Fibroblast of pulmonary artery (primary cell): ENCODE measurements at places on chromosomes 12 and 14.

DNA sequence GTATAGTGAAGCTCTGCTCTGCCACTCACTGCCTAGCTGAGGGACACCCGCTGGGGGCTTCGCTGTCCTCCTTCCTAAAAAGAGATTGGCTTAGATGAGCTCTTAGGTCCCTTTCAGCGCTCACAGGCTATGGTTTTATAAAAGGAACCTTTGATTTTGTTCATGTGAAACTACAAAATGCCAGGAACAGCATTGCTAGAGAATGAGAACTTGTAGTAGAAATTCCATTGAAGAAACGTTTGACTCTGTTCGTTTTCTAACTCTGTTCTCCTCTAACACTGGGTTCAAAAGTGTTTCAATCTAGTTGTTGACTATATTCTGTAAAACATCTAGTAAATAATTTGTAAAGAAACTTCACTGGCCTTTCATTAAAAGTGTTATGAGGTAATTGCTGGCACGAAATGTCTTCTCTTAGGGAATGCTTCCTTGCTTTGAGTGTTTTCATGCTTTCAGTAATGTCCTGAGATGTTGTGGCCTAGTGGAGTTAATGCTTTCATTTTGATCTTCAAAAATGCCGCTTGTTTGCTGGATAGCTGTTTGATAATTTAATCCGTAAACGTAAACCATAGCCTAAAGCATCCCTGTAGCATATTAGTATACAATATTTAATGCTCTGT is 1.6 kb downstream of the MARK3 start:
- peak; percentile 38 for DNase-seq

DNA sequence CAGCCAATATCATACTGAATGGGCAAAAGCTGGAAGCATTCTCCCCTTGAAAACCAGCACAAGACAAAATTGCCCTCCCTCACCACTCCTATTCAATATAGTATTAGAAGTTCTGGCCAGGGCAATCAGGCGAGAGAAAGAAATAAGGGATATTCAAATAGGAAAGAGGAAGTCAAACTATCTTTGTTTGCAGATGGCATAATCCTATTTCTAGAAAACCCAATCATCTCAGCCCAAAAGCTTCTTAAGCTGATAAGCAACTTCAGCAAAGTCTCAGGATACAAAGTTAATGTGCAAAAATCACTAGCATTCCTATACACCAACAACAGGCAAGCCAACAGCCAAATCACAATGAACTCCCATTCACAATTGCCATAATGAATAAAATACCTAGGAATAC is 21.0 kb upstream of the ANP32D start:
- DNase-seq: no peak

DNA sequence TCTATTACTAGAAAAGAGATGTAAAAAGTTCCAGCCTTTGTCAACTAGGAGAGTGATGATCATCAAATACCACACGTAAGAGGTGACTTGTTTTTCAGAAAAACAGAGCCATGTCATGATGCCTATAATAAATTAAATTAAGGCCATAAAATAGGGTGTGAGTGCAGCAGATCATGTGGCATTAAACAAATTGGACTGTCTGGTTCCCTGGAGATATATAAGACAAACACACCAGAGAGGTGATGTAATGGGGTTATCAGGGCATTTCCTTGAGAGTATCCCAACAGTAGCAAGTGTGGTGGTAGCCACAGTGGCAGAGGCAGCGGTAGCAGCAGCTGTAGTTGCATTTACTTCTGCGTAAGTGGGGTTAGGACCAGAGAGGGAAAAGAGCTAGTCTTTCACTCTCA is 14.6 kb upstream of the GALNT6 start:
- no peak for DNase-seq

DNA sequence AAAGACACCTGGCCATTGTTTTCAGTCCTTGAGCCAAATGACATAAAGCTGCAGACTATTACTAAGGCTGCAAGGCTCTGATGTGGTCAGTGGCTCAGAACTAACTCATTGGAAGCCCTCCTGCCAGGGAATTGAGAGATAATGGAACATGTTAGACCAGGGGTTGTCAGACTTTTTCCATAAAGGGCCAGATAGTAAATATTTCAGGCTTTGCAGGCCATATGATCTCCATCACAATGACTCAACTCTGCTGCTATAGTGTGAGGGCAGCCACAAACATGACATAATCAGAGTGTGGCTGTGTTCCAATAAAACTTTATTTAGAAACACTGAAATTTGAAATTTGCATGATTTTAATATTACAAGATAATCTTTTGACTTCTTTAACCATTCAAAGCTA is 140.3 kb downstream of the TMEM30B start:
- peak; percentile 63 for DNase-seq

GRCh38 chr12:99271071-99271470 is 376.5 kb upstream of the GARIN6 start:
- DNase-seq: no peak

GRCh38 chr14:90491911-90492531 is 95.2 kb downstream of the CALM1 start:
- peak; percentile 5 for DNase-seq
